Umbilical cord (tissue), 2 donors: ENCODE measurements at places on chromosomes 11 and 22.
A peak's percentile ranks its signal among the peaks of the same experiment; 100 is the strongest.

DNA sequence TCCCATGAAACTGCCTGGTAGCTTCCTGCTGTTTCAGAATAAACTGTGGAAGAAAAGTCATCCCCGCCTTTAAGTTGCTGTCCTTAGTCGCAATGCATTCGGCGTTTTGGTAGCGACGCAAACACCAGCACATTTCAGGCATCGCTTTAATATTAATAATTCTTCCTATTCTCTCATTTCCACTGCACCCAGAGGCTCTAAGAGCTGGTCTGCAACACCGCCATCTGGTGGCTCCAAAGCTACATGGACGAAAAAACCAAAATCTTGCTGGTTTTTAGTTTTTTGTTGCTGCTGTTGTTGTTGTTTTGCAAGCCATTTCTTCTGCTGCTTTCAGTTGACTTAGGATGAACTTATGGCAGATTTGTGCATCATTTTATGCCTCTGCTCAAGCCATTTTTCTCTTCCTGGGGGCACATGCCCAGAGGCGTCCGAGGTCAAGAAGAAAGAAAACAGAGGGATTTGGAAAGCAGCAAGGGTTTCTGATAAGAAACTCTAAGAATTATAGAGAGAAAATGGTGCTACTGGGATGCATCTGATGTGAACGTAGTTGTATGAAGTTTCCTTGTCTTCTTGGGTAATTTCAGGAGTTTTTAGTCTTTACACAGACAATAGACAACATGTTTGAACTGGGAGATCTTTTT is 345.4 kb upstream of the KIRREL3 start:
- DNase-seq: peak; percentile 44

DNA sequence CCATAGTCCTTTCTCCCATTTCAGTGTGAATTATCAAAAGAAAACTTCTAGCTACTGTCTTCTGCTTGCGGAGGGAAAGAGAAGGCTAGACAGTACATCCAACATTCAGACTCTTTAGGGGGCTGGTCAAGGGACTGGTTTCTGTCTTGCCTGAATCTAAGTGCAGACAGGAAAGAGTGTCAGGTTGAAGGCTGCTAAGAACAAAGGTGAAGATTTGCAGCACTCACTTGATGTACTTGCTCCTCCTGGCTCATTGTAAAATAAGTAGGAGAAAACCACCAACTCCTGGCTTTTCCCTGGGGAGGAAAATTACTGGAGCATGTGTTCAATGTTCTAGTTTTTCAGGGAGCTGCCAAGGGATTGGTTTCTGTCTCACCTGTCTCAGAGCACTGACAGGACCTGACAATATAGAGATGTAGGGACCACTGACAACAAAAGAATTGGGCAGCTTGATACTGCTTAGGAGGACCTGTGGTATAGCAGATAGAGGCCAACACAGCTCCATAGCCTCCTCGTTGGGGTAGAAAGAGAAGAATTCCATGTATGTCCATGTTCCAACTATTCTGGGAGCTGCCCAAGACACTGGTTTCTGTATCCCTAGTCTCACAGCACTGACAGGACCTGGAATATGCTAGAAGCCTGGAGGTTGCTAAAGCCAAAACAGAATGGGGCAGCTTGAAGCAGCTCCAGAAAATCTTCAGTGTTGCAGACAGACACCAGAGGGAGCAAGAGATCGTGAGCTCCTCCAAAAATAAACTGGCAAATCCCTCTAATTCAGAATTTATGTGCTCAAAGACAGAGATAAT is 39.7 kb upstream of the MMP12 start:
- peak; percentile 68 for DNase-seq

DNA sequence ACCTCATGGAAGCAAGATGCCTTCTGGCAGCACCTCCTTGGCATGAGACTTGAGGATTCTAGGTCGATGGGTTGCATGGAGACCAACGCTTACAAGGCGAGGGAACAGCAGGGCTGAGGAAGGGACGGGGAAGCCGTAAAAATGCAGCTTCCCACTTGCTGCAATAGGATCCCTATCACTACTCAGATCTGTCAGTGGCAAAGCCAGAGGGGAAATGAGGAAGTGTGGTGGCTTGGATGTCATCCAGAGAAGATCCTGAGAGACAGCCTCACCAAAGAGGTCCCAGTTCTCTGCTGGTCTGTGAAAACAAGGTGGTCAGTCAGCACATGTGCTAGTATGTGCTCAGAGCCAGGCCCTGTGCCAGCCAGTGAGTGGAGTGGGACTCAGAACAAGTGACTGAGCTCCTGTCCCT is 22.2 kb downstream of the CYB5R2 start:
- DNase-seq: no peak

DNA sequence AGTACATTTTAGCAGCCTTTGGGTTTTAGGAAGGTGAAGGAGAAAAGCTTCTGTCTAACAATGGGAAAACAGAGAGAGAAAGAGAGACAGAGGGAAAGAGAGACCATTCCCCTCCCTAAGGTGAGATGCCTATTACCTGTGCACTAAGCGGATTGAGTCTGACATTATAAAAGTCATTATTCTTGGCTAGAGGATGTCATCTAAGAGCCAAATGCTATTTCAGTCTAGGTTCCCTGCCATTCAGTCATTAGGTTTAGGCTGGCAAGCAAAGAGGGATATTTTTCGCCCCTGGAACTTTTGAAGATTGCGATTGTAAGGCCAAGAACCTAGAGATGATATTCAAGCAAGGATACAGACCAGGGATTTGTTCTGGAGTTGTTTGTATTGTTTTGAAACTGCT is 7.2 kb downstream of the BLID start:
- DNase-seq: no peak

GRCh38 chr22:49394116-49394785 is 433.4 kb downstream of the BRD1 start:
- no peak for DNase-seq
